Stimulated activated CD4-positive, alpha-beta T cell treated with anti-CD3 and anti-CD28 coated beads, Interleukin-1b, Interleukin-23, amount 100 ng/mL, for 48 hours (primary cell): ENCODE measurements at places on chromosomes 5 and 9.

DNA sequence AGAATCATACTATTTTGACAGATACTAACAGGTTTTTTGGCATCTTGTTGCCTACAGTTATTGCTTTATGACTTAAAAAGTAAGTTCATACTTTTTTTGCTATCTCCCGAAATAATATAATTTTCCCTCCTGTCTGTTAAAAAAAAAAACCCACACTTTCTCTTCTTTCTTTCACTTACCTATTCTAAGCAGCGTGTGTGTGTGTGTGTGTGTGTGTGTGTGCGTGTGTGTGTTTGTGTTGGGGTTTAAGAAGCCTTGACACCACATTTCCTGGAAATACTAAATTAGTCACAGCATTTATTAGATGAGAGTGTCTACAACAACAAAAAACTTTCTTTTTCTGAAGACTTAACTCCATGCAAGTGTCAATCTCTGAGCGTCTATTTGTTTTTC is 12.4 kb downstream of the TNFAIP8 start:
- peak; percentile 40 for DNase-seq

DNA sequence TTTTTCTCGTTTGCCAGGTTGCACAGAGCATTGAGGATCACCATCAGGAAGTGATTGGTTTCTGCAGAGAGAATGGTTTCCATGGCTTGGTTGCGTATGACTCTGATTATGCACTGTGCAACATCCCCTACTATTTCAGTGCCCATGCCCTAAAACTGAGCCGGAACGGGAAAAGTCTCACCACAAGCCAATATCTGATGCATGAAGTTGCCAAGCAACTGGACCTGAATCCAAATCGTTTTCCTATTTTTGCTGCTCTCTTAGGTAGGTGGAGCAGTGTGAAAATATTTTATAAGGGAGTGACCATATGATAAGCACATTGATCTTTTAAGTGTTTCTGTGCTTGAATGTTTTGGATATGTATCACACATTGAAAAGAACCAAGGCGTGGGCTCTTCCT is 17.7 kb upstream of the FAM120AOS start:
- DNase-seq: no peak

DNA sequence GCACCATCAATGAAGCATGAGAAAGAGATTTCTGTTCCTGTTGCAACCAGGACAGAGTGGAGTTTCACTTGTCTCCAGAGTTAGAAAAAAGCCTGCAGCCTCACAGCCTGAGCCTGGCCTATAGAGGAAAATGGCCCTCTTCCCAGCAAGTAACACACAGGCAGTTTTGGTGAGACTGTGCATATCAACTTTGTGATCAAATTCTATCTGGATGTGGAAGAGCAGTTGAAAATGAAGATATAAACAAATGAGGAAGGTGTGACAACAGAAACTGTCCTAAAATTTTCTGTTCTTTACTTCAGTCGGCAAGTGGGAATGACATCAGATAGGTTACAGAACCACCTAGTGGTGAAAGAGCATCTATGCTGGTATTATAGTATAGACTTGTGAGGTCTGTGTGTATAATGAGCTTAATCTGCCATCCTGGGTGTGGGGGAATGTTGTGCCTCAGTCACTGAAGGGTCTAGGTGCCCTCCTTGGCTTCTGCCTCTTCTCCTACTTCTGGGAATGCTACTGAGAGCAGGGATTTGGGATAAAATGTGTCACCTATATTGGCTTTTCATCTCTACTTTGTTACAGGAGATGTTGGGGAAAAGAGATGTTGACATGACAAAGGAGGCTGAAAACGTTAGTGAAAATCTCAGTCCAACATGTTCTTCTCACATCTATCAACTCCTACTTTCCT is 28.2 kb downstream of the YIPF5 start:
- no peak for DNase-seq

- no peak for DNase-seq
These were observed 161.2 kb upstream of the FSTL4 start for GRCh38 chr5:133773247-133774202.

- DNase-seq: no peak
These were observed 1.9 kb downstream of the IRGM start for GRCh38 chr5:150848271-150848670.

DNA sequence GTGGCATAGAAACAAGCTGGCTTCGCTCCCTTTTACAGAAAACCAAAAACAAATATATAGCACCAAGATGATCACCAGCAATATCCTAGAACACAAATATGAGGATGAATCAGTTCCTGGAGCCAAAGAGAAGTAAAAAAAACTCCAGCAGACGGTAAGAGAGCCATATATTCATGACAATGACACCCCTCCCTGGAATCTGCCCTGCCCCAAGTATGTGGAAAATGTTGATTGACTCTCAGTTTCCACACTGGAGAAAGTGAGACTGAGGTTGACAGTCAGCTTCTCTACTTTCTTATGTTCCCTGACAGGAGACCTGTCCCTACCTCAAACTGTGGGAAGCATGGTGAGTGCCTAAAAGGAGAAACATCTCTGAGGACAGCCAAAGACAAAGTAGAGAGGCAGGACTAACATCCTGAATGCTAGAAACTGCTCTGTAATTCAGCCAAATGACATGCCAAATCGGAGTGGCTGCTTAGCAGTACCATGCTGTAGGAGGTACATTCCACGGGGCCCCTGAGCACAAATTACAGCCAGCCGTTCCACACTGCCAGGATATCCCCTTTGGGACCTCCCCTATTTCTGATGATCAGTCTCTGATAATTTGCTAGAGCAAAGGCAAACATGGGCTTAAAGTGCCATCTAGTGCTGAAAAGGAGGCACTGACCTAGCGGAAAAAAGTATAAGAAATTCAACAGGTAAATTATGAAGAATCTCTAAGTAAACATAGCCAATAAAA is 424.0 kb upstream of the RGMB start:
- no peak for DNase-seq

DNA sequence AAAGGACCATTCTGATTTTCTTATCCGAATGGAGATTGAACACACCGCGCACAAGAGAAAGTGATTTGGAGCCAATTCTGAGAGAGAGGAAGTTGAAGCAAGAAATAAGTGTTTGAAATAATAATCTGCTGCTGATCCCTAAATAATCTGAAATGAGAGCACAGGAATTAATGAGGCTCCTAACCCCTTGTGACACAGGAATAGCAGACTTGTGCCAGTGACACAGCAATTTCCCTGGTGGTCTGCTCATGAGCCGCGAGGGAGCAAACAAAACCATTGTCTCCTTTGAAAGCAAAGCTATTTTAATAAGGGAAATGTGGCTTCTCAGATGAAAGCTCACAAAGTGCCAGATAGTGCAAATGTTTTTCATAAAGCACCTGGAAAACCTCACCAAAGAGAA is 936.1 kb upstream of the WWC1 start:
- no peak for DNase-seq

DNA sequence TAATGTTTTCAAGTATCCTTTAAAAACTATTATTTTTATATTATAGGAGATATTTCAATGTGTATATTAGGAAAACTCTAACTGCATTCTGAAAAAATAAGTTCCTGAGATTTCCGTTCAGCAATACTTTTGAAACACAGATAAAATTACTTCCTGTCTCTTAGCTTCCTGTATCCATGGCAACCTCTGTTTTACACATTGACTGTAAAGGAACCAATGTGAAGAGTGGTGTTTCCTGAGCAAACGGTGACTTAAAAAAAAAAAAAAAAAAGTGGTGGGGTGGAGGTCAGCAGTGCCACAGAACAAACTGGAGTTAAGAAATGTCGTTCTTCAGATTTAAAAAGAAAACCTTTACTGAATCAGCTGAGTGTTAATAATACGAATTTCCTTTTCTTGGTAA is at the start of gene LRRC70:
Gene LRRC70 (plus strand): TSS at position 280 of the 400 bp plus-strand sequence. CDS start 620 bp downstream, outside the sequence.
- no peak for DNase-seq

- no peak for DNase-seq
These were observed 135.5 kb upstream of the CPEB4 start for GRCh38 chr5:173752653-173753052.

- no peak for DNase-seq
These were observed 210.7 kb upstream of the CDH10 start for GRCh38 chr5:24855485-24855884.

GRCh38 chr9:117403403-117403811 is 11.4 kb downstream of the ASTN2 start:
- DNase-seq: no peak

DNA sequence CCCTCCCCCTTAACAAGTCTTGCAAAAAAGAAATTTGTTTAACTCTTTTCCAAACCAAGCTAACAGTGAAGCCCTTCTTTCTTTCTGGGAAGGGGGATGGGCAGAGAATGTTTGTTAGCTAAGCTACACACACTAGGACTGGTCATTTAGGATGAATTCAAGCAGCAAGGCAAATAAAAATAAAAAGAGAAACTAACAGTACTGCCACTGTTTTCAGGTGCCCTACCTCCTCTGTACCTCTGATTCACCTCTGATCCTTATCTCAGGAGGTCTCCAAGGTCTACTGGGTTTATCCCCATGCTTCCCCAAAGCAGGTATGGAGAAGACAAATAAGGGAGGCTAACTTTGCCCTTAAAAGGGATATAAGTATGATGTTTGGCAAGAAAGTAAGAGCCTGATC is 52.9 kb downstream of the ELL2 start:
- no peak for DNase-seq

GRCh38 chr9:134886413-134886913 is 5.9 kb downstream of the FCN2 start:
- DNase-seq: no peak

DNA sequence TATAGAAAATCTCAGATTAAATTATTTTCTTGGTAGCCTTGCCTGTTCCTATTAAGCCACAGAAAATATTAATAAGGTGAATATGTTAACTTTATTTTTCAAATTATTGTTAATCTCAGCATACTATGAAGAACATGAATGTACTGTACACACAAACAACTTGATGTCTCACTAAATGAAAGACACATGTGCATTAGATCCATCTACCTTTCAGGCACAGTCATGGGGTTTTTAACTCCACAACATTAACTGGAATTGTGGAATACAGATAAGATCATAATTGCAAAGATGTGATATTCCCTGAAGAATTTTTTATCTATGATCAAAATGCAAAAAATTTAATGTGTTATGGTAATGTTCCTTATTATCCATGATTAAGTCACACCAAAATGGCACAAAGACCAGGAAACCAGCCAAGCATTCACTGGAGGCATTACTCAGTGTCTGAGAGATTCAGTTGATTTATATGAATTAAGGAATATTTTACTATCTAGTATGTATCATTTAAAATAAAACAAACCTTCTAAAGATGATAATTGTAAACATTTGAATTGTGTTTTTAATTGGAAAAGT is 150.0 kb upstream of the VCAN start:
- no peak for DNase-seq

DNA sequence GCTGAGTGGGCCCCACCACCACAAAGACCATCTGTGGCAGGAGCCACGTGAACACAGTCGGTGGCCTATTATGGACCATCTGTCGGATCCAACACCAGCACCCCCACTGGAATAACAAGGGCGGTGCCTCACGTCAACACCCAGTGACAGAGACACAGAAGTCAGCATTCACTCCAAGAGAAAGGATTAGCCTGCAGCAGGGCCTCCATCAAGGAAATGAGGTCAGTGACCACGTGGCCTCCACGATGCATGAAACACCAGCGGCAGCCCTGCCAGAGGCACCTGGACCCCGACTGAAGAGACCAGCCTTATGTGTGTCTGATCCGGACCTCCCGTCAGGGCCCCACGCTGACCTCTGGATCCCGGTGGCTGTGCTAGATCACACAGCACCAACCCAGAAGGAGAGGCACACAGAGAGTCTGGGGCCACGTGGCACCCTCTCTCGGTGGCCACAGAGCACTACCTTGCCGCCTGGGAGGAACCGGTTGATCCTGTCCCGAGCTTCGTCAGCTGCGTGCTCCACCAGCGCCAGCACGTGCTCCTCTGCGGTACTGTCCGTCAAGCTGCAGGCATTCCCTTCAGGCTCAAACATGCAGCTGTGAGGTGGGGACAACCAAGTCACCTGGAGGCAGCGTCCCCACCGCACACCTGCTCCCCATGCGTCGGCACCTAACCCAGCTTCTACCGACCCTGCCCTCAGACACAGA is 9.0 kb downstream of the BRD9 start:
- DNase-seq: no peak

GRCh38 chr9:86573886-86574285 is 219.7 kb upstream of the TUT7 start:
- DNase-seq: no peak

DNA sequence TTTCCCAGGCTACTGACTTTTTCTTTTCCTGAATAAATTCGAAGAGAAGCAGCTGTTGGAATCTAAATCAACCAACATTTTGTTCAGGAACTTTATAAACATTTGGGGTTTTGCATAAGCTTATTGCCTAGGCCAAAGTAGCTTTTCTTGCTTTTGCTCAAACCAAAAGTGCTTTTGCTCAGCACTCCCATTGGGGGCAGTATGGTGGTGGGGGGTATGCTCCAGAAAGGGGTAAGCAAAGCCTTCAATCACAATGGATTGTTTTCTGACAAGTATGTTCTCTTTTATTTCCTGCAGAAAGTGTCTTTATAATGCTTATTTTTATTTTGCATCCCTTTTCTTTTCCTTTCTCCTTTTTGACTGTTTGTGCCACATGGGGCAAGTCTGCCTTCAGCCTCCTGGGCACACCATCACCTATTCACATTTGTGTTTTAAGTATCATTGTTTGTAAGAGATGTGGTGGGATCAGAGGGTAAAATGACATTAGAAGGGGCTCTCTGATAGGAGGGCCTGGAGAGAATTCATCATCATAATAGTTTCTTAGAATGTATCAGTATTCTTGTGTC is 86.0 kb downstream of the PRDM6 start:
- DNase-seq: no peak

- DNase-seq: no peak
These were observed 80.0 kb downstream of the RANBP17 start for GRCh38 chr5:170941788-170942187.

DNA sequence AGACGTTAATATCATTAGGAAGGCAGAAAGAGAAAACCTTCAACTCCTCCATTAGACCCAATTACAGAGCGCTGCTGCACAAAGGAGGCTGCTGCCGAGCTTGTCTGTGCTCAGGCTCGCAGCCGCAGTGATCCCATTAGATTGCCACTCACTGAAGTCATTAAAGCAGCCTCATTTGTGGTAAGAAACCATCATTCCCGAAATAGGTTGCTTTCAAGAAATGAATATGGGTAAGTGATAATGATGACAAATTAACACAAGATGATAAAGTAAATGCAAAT is 137.2 kb downstream of the CAVIN4 start:
- no peak for DNase-seq

DNA sequence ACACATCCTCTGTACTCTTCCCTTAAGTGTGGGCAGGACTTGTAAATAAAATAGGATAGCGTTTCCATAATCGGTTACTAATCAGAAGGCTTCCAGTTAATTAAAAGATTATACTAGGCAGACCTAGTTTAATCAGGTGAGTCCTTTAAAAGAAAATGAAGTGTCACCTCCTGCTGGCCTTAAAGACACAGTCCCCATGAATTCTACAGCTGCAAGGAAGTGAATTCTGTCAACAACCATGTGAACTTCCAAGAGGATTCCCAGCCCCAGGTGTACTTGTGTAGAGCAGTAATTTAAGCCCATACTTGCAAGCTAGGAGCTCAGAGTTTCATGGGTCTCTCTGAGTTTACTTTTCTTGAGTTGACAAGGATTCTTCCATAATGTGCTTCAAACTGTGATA is 918.3 kb downstream of the DTWD2 start:
- no peak for DNase-seq

GRCh38 chr5:17805227-17805825 is 171.1 kb downstream of the TAF11L14 start:
- no peak for DNase-seq

- DNase-seq: no peak
These were observed 69.0 kb downstream of the KLHL3 start for GRCh38 chr5:137666901-137667300.
